Stimulated activated CD4-positive, alpha-beta T cell treated with anti-CD3 and anti-CD28 coated beads, TNF-alpha, amount 100 ng/mL, for 1 hour (primary cell): ENCODE measurements at places on chromosomes 16 and 17.

GRCh38 chr16:72620348-72620747 is 427.6 kb downstream of the ZFHX3 start:
- no peak for DNase-seq

DNA sequence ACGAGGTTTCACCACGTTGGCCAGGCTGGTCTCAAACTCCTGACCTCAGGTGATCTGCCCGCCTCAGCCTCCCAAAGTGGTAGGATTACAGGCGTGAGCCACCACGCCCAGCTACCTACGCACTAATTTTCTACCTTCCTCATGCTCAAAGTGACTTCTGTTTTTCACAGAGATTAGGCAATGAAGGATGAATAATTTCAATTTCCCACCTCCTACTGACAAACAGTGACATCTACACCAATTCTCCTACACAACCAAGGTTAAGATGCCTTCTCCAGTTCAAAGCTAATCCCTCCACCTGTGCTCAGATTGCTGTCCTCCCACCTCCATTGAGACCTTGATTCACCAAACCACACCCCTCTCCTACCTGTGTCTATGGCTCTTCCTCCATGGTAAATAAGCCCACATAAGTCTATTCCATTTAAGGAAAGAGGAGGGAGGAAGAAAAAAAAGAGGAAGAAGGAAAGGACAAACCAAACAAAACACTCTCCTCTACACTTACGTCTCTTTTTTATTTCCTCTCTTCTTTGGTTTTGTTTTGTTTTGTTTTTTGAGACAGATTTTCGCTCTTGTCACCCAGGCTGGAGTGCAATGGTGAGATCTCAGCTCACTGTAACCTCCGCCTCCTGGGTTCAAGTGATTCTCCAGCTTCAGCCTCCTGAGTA is 5.5 kb upstream of the MED11 start:
- DNase-seq, result no peak

GRCh38 chr16:30490210-30490609 is 17.7 kb downstream of the ITGAL start:
- no peak for DNase-seq

DNA sequence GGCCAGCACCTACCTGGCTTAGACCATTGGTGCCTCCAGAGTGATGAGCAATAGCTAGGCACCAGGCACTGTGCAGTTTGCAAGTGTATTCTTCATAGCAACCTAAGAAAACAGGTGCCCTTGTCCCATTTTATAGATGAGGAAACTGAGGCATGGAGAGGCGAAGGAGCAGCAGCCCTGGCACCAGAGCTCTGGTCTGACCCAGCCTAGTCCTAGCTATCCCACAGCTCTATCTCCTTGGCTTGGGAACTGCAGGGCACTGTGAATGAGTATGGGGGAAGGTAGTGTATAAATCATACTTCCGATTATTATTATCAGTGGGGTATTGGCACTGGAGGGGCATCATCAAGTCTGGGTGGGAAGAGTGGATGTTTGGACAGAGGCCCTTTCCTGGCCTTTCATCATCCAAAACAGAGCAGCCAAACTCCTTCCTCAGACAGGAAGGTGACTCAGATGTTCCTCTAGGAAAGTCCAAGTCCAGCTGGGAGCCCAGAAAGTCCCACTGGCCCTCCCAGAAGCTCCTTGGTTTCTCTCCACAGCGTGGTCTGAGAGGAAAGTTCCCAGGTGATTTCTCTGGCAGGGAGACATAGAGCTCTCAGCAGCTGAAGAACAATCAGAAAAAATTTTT is 32.0 kb upstream of the PLLP start:
- no peak for DNase-seq

DNA sequence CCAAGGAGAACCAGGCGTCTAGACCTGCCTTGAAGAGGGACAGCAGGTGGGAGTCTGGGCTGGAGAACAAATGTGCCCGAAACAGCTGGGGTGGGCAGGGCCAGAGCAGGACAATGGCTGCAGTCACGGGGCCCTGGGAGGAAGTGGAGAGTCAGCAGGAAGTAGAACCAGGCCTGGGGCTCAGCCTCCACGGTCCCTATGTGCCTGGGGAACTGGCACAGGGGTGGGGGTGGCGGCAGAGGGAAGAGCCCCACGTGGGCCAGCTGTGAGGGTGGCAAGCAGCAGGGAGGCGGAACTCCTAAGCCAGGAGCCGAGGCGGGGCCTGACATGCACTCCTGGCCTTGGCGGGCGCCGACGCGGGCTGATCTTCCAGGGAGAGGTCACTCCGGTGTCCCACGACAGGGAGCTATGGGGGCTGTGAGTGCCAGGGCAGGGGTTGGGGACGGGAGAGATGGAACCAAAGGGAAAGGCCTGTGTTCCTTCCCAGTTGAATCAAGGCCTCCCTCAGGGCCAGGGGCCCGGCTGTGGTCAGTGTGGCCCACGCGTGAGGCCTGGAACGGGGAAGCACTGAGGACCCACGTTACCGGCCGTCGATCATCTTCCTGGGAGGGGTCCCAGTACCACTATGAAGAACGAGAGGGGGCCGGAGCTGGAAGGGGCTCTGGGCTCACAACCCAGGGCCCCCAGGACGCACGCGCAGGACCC is 42.7 kb downstream of the TIMM22 start:
- DNase-seq, result no peak

DNA sequence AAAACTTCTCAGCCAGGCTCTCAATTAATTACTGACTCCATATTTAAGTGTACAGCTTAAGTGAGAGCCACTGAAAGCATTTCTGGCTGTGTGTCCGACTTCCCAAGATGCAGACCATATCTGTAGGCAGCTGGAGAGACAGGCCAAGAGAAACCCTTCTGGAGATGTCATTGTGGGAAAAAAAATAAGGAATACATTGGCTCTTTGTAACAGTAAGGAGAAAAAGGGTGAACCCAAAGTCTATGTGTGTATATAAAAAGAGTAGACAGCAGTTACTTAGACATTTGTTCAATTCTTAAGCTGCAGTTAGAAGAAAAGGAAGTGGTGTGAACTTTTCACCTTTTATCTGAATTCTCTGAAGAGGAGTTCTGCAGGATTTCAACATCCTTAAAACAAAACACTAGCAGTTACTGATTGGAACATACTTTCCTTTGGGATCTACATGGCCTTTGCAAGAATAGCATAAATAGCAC is 21.7 kb downstream of the FAM117A start:
- DNase-seq, result no peak

- DNase-seq, result no peak
Observed at GRCh38 chr17:28763137-28763799, 19.5 kb downstream of the TRAF4 start.

DNA sequence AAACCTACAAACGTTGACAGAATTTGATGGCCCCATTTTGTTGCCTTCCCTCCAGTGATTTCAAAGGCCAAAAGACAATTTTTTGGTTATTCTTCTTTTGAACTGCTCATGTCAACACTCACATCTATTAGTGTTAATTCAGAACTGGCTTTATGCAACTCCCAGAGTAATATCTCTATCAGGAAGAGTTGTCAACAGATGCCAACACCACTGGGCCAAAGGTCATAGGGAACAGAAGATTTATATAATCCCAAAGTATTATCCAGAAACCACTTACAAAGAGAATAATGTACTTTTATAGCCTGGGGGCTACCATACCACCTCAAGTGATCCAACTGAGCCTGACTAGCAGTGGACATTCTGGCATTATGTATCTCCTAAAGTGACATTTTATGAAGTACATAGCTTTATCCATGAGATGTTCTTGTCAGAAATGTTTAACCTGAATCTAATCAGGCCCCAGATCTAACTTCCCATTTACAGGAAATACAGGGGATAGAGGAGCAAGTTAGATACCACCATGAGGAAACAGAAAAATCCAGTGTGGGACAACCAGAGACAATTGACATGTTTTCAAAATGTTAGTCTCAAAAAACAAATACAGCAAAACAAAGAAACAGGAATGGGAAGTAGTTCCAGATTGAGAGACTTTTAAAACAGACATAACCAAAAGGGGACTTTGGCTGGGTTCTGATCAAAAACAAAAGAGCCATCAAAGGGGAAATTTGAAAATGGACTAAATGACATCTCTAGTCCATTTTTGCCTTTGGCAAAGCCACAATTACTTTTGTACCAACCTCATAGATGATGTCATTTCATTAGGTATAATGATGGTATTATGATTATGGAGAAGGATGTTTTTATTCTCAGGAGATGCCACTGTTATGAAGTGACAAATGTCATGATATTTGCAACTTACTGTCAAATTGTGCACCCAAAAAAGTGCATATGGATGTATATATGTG is 18.5 kb downstream of the FAM117A start:
- DNase-seq, result no peak

- DNase-seq, result no peak
Observed at GRCh38 chr16:29974291-29975133, 844 bp downstream of the TAOK2 start.

- no peak for DNase-seq
Observed at GRCh38 chr17:57946798-57947358, 8.3 kb downstream of the CUEDC1 start.

GRCh38 chr16:27344721-27345120 is 30.9 kb downstream of the IL4R start:
- no peak for DNase-seq

DNA sequence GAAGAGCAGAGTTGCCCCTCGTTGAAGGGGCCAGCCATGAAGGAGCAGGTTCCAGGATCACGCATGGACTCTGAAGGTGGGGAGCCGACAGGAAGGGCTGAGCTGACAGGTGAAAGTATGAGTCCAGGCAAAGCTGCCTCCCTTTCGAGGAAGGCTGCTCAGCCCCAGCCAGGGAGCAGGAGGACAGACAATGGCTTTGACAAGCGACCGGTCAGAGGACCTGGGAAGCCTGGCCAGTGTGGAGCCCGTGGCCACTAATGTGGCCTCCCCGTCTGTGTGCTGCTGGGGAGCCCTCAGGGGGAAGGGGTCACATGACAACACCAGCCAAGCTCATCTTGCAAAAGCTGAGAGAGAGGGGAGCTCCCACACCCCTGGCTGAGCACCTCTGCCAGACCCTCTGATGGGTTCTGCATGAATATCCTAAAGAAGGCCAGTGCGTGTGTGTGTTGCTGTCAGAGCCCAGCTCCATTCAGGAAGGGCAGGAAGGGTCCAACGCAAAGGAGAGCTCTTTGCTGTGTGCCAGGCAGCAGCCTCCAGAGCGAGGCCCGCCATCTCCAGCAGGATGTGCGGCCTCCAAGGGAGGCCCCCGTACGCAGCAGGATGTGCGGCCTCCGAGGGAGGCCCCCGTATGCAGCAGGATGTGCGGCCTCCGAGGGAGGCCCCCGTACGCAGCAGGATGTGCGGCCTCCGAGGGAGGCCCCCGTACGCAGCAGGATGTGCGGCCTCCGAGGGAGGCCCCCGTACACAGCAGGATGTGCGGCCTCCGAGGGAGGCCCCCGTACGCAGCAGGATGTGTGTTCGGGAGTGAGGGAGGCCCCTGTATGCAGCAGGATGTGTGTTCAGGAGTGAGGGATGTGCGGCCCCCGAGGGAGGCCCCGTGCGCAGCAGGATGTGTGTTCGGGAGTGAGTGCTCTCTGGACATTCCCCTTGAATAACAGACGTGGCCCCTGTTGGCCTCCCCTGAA is 102.1 kb upstream of the CHMP6 start:
- DNase-seq, result no peak

DNA sequence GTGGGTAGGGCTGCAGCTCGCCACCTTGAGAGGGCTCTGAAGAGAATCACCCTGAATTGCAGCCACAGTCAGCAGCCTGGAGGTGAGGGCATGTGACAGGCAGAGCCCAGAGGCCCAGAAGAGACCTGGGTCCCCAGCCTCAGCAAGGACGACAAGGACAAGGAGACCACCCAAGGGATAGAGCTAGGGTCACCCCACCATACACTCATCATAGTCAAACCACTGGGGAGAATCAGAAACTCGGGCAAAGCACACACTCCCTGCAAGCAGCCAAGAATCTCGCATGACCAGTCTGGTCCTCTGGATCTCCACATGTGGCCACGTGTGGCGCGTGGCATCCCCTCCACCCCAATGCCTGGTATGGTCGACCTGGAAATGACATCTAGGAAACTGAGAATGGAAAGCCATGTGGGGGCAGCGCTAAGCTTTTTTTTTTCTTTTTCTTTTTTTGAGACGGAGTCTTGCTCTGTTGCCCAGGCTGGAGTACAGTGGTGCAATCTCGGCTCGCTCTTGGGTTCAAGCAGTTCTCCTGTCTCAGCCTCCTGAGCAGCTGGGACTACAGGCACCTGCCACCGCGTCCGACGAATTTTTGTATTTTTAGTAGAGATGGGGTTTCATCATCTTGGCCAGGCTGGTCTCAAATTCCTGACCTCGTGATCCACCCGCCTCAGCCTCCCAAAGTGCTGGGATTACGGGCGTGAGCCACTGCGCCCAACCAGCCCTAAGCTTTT is 4.6 kb upstream of the SPHK1 start:
- DNase-seq, result no peak

- DNase-seq, result no peak
Observed at GRCh38 chr17:76544546-76545365, 4.9 kb downstream of the PRCD start.

GRCh38 chr16:21644674-21645073 is 7.7 kb downstream of the IGSF6 start:
- no peak for DNase-seq

GRCh38 chr16:30110661-30111060 is 2.7 kb downstream of the GDPD3 start:
- DNase-seq, result no peak

DNA sequence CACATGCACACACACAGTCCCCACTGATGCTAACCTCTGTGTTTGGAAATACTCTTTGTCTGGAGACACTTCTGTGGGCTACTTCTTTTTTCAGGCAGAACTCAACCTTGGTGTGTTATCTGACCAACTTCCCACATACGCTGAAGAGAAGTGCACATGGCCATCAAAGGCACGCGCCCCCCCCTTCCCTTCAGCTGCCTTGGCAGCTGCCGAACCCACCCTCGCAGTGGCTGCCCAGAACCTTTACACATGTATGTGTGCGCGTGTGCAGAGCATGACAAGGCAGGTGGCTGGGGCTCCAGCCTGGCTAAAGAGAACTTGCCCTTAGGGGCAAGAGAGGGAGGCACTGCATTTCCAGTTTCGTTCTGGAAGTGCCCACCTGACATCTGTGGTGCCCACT is 3.9 kb downstream of the RAPGEFL1 start:
- no peak for DNase-seq

GRCh38 chr16:62870554-62870953 is 834.3 kb upstream of the CDH8 start:
- DNase-seq, result no peak

DNA sequence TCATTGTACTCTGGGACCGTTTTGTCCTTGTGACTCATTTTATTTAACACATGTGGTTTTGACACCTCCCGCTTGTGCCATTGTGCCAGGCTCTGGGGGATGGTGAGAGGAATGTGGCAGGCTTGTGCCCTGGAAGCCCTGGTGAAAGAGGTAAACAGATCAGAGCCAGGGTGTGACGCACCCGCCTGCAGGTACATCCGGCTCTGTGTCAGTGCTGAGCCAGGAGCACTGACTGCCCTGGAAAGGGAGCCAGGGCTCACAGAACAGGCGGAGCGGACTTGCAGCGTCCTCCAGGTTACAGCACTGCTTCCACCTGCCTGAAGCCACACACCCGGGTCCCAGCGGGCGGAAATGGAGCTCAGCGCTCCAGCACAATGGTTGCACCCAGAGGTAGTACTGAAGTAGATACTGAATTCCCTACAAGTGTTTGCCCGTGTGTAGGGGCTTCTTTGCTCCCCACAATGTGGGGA is 30.6 kb downstream of the CDRT15 start:
- DNase-seq, result peak; percentile 26
